HEK293T (cell line): ENCODE measurements at places on chromosomes 6 and 20.

GRCh38 chr6:38610050-38610625, 29.6 kb downstream of the BTBD9 start:
- no peak for DNase-seq

GRCh38 chr6:21970569-21971300, 326.1 kb downstream of the PRL start:
- DNase-seq: no peak

DNA sequence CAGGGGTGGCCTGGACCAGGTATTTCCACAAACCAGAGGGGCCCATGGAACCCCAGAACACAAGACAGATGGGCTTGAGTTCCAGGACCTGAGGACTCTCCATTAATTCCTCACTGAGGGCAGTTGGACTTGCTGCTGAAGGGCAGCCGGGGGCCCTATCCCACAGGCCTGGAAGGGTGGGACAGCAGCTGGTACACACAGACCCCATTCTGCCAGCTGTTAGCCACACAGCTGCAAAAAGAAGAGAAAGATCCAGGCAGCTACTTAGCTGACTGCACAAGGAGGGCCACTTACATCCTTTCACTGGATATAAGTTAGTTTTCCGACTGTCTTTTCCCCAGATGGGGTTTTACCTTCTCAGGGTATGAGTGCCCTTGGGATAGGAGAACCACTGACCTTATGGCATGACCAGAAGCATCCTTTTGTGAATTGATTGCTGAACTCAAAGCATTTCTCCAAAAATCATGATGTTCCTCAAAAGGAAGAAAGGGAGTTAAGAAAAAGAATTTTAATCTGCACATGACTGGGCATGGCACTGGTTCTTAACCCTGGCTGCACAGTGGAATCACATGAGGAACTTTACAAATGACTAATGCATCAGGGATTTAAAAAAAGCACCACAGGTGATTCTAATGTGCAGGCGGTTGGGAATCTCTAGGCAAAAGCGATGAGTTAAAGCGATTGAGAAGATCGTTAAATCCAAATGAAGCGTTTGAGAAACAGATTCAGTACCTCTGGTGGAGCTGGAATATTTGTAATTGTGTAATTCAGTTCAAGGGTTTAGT, 199.4 kb downstream of the TFAP2A start:
- no peak for DNase-seq

DNA sequence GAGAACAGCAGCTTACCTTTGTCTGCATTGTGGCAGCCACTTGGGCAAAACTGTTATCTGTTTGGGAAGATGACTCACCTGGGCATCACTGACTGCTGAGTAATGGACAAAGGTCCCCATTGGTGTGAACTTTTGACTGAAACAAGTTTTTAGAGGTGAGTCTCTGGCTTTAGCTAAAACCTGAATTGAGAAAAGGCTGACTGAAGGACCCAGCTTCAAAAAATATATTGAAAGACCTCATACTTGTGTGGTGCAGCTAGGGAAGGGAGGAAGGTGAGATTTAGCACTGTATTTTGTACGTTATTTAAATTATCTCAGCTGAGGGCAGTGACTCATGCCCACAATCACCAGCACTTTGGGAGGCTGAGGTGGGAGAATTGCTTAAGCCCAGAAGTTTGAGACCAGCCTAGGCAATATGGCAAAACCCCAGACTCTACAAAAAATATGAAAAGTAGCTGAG, 4.5 kb upstream of the CITED2 start:
- no peak for DNase-seq
